CD4-positive, alpha-beta T cell treated with Interleukin-6 for 4 hours (primary cell): ENCODE measurements at places on chromosomes 2 and 18.

GRCh38 chr18:8874872-8875271 lies 169.5 kb downstream of the MTCL1 start:
- DNase-seq = no peak

GRCh38 chr18:52716973-52717372 lies 377.0 kb downstream of the DCC start:
- DNase-seq = no peak

DNA sequence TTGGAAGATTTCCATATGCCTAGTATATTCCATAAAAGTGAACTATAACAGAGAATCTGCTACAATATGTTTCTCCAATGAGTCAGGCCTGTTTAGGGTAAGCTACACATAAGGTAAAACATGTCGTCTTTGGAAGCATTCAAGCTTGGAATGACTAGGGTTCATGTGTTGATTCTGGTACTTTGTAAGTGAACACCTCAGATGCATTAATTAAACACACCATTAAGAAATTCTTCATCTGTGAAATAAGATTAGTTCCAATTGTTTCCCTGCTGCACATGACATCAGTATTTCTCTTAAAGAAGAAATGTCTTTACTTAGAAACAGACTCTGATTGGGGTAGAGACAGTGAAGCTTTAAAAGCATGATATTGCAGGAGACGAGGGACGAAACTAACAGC lies 461.1 kb upstream of the NXPH2 start:
- no peak for DNase-seq

- DNase-seq = peak; percentile 73
Measured at GRCh38 chr2:242031481-242032019, 162.0 kb downstream of the RTP5 start.

GRCh38 chr2:73561422-73561821 lies 80.8 kb downstream of the NAT8 start:
- no peak for DNase-seq

GRCh38 chr2:236089271-236090026 lies 78.7 kb downstream of the GBX2 start:
- no peak for DNase-seq

GRCh38 chr2:102473020-102473419 lies at the start of gene SLC9A4:
Gene SLC9A4, plus strand, starts transcription at chr2:102473226. Its CDS starts 534 bp downstream, at chr2:102473760.
- DNase-seq = peak; percentile 51

- no peak for DNase-seq
Measured at GRCh38 chr2:196367633-196368032, 196.3 kb upstream of the STK17B start.

DNA sequence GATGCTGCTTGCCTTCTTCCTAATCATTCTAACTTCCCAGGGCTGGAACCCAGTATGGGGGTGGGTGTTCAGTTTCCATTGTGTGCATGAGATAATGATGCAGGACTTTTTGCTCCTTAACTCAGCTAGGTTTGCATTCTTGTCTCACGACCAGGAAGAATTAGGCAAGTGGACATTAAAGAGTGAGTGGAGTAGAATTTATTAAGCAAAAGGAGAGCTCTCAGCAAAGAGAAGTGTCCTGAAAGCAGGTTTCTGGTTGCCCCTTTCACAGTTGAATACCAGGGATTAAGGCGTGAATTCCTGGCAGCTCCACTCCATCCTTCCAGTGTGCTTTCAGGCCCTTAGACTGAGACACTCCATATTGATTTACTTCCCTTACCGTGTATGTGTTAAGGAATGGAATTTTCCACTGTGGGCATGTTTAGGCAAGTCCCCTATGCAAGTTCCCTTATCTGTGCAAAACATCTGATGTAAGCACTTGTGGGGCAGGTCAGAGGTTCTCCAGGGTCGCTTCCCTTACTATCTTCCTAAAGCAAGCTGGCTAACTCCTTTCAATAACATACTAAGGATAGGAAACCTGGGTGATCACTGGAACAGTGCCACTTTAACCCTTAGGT lies 126.5 kb downstream of the GPR39 start:
- DNase-seq = no peak

DNA sequence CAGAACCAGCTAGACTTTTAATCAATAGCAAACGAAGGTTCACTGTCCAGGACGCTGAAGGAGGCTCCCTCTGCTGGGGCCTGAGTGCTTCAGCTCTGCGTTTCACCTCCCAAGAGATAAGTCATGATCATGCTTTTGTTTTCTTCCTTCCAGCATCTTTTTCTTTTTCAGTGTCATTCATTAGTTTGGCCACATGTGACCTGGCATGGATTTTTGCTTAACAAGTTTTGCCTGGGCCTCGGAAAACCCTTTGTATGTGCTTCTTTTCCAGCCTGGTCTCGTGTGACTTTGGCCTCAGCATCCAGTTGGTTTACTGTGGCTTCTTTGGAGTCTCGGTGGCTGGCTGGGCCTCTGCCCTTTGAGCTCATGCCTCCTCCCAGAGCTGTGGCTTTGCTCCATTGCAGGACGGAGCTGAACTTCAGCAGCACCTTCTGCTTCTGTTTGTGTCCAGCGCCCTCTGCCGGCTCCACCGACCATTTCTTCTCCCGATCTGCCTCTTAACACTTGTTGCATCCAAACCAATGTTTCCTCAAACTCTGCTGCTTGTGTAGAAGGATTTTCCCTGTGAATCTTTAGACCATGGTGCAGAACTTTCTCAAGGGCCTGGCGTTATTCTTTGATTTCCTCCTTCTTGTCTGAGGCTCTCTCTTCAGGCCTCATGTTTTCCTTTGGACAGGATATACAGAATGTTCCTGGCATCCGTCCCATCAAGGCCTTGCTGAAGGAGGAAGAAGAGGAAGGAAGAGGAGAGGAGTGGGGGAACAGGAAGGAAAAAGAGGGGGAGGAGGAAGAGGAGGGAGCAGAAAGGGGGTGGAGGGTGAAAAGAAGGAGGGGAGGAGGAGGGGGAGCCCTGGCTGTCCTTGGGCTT lies 23.6 kb upstream of the HES6 start:
- peak; percentile 82 for DNase-seq

DNA sequence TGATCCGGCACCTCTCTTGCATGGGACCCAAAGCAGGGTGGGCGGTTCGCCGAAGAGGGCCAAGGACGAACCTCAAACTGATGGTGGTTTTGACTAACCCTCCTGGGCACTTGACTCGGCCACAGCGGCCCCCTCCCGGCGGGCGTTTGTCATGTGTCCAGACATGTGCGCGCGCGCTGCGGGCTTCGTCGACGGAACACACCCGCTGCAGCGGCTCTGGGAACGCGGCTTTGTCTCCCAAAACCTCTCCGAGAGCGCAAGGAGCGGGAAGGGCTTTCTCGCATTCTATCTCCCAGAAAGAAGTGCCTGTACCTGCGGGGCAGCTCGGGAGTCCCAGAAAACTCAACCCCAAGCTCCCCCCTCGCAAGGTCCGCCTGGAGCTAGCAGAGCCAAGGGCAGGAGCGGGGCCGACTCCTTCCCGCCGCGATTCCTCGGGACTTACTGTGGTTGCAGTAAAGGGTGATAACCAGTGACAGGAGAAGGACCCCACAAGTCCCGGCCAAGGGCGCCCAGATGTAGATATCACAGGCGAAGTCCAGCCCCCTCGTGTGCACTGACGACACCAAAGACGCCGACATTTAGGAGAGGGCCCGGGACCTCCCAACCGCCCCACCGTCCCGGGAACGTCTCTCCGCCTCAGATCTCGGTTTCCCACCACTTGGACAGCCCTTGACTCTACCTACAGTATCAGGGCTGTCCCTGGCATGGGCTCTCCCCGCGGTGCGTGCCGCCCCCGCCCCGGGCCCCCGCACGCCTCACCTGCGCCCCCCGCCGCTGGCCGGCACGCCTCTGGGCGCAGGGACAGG lies 1.6 kb downstream of the CD8A start:
- DNase-seq = no peak

DNA sequence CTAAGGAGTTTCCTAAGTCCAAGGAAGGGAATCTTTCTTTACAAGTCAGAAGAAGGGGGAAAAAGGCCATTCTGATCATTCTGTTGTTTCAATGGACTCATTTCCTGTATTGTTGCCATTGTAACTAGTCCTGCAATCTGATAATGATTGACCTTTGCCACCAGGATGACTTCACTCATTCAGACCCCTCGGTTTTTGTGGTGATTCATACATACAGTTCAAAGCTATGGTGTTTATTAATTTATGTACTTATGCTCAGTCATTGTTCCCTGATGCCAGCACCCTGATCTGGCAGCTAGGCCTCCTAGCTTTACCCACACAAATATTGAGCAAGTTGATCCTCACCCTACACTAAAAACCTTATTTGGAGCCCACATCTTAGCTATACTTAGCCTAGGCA lies 57.6 kb upstream of the ZNF519 start:
- no peak for DNase-seq

DNA sequence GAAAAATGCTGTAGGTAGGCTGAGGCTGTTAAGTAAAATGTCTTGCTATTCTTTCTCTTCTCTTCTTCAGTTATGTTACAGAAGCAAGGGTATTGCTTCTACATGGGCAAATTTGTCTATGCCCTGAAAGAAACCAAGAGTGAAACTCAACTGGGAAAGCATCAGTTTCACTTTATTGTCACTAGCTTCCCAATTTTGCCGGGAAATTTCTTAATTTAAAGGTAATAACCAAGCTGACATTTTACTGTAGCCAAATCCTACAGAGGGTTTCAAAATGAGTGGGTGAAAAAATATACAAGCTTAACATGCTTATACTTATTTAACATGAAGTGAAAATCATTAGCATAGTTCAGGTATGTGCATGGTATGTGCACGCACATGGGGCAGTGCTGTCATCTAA lies 3.2 kb downstream of the TANK start:
- DNase-seq = no peak

- no peak for DNase-seq
Measured at GRCh38 chr2:28453396-28453795, 42.5 kb upstream of the PLB1 start.
